ENCODE measurements at places on chromosomes 16 and 17. TPM values are rescaled to one million over a fixed set of nuclear protein-coding genes. Genes with fewer than 3 reads are reported as not detected.

- H3K36me3 ChIP-seq: no peaks in the 10 kb centered on the region
- H3K4me3 ChIP-seq: no peak overlapping the region
- peaks cover 11% of the 10 kb centered on the region for H3K27me3 ChIP-seq
- no peak overlapping the region for H3K27ac ChIP-seq
These were observed 2.7 kb downstream of the CACNG3 start for GRCh38 chr16:24258791-24259190.

DNA sequence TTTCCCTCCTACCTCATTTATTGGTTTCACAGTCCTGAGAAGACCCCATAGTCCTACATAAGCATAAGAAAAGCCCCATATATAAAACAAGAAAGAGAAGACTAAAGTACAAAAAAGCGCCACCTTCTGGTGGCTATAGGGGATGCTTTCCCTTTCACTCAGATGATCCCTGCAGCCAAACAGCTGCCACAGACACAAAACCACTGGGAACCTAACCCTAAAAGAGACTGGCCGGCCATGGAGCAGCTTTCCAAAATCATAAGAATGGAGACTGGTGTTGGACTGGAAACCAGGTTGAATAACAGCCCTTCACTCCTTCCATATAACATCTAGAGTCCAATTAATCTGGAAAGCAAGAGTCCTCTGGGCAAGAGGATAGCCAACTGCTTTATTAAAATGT lies 11.4 kb downstream of the DYNC1LI2 start:
- DNase-seq: peak; percentile 32
- peak overlapping the region; percentile 98 for H3K27ac ChIP-seq
- H3K27me3 ChIP-seq: no peaks in the 10 kb centered on the region

- no peak for DNase-seq
- H3K27me3 ChIP-seq: peaks cover 27% of the 10 kb centered on the region
- H3K4me1 ChIP-seq: peaks cover 28% of the 10 kb centered on the region
These were observed 136.6 kb downstream of the ENGASE start for GRCh38 chr17:79211061-79211770.

DNA sequence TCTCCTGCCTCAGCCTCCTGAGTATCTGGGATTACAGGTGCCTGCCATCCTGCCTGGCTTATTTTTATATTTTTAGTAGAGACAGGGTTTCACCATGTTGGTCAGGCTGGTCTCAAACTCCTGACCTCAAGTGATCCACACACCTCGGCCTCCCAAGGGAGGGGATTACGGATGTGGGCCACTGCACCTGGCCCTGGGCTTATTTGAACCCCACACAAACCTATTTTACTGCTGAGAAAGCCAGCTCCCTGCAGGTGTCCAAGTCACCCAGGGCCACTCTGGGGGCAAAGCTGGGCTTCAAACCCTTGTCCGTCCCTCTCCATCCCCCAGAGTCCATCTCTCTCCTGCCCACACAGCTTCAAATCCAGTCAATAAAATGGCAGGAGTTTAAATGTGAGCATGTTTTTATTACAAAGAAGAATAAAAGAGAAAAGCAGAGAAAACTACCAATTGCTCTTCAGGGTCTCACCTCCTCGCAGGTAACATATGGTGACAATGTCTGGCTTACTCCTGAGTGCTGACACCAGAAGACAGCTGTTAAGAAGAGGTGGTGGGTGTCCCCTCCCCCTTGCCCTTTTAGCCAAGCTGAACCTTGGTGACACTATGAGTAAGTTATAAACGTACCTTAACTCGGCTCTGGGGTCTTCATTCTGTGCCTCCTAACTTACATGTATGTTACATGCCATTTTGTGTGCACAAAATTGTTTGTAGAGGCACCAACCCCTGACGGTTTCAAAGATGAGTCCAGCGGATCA lies 45.4 kb downstream of the LAT start:
- H3K4me1 ChIP-seq: peaks cover 5% of the 10 kb centered on the region
- no peaks in the 10 kb centered on the region for H3K36me3 ChIP-seq
- H3K4me3 ChIP-seq: no peak overlapping the region
- no peak for DNase-seq

GRCh38 chr16:29877266-29877961 lies 14.4 kb upstream of the CDIPT start:
- no peaks in the 10 kb centered on the region for H3K4me1 ChIP-seq
- H3K27ac ChIP-seq: no peak overlapping the region
- H3K36me3 ChIP-seq: peaks cover 15% of the 10 kb centered on the region

- no peak for DNase-seq
- peaks cover 32% of the 10 kb centered on the region for H3K4me1 ChIP-seq
- H3K27me3 ChIP-seq: peaks cover 5% of the 10 kb centered on the region
- no peaks in the 10 kb centered on the region for H3K36me3 ChIP-seq
These were observed 18.2 kb upstream of the ERN1 start for GRCh38 chr17:64148017-64148631.

DNA sequence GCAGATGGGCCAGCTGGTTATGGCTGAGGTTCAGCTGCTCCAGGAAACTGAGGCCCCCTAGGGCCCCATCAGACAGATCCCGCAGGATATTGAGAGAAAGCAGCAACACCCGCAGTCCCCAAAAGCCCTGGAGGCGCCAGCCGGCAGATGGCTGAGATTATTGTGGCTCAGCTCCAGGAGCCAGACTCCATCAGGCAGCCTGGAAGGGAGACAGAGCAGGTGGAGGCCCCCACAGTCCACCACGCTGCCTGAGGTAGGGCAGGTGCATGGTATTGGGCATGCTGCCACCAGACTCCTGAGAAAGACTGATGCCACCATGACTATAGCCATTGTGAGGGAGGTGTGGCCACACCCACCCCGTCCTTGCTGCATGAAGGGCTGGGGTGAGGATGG lies 9.5 kb upstream of the TMEM101 start:
- peaks cover 4% of the 10 kb centered on the region for H3K27me3 ChIP-seq
- peaks cover 27% of the 10 kb centered on the region for H3K4me1 ChIP-seq
- peak overlapping the region; percentile 63 for H3K4me3 ChIP-seq
- peak; percentile 43 for DNase-seq

DNA sequence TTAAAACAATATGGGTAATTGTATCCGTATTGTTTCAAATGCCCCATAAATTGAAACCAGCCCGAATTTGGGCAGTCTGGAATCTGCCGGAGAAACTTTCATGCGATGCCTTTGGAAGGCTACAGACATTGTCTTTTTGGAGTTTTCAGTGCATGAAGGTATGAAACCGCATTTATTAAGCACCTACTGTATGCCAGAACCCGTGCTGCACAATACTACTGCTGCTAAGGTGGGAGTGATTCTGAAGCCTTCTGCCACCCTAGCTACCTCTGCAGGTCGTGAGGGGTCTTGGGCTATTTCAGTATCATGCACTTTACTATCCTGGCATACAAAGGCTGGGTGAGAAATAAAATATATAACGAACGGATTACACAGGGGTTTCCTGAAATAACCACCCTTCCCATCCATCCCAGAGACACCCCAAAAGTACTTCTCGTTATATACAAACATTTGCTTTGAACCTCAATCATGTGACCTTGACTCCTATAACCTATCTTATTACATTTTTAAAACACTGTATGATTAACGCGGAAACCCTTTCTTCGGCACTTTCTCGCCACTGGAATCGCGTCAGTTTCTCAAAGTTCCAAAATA lies 1.0 kb upstream of the MSI2 start:
- peak overlapping the region; percentile 18 for H3K27ac ChIP-seq
- H3K4me3 ChIP-seq: peak overlapping the region; percentile 83
- peaks cover 27% of the 10 kb centered on the region for H3K4me1 ChIP-seq
- peaks cover 10% of the 10 kb centered on the region for H3K27me3 ChIP-seq

GRCh38 chr16:17270683-17271109 lies 200.1 kb downstream of the XYLT1 start:
- H3K36me3 ChIP-seq: no peaks in the 10 kb centered on the region
- H3K27me3 ChIP-seq: peaks cover 7% of the 10 kb centered on the region
- H3K27ac ChIP-seq: no peak overlapping the region
- no peak for DNase-seq

GRCh38 chr16:58409316-58409973 lies 17.2 kb downstream of the GINS3 start:
- no peak overlapping the region for H3K4me3 ChIP-seq
- H3K27me3 ChIP-seq: peaks cover 2% of the 10 kb centered on the region
- H3K27ac ChIP-seq: no peak overlapping the region
- H3K36me3 ChIP-seq: no peaks in the 10 kb centered on the region
- no peak for DNase-seq

- no peak overlapping the region for H3K4me3 ChIP-seq
- H3K27ac ChIP-seq: no peak overlapping the region
- H3K27me3 ChIP-seq: peaks cover 2% of the 10 kb centered on the region
- peaks cover 11% of the 10 kb centered on the region for H3K4me1 ChIP-seq
These were observed 144.0 kb upstream of the TBX2 start for GRCh38 chr17:61255647-61256046.

DNA sequence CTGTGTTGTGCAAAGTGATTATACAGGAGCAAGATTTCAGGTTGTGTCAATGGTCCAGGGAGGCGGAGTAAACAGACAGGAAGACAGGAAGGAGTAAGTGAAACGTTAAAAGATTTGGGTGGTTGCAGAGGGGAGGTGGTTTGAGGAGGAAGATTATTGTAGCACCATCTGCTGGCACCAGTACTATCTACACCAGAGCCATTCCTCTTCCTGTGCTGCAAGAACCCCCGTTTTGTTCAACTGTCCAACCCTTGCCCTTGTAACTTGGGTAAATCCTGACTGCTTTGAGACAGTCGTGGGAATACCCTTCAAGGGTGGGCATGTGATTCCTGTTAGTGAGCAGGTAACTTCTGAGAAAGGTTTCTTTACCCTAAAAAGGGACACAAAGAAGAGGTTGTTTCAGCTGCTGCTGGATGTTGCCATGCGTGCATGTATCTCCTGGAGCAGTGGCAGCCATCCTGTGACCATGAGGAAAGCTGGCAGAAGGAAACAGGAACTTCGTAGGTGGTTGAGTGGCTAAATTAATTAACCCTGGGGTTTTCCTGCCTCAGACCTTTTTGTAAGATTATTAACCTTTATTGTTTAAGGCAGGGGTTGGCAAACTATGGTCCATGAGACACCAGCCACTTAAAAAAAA lies 124.1 kb downstream of the PRKCA start:
- no peaks in the 10 kb centered on the region for H3K4me1 ChIP-seq
- no peaks in the 10 kb centered on the region for H3K27me3 ChIP-seq
- no peak overlapping the region for H3K27ac ChIP-seq
- no peaks in the 10 kb centered on the region for H3K36me3 ChIP-seq
- no peak for DNase-seq

DNA sequence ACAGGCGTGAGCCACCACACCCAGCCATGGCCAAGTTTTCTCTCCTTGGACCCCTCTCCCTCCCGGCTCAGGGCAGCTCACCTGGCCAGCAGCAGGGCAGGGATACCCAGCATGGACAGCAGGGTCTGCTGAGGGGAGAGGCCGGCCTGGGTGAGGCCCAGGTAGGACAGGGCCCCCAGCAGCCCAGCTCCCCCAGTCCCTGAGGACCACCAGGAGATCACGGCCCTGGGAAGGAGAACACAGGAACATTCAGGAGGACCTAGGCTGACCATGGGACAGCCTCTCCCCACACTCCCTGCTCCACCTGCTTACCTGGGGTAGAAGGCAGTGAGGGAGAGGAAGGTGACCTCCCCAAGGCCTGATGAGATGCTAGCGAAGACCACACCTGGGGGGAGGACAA lies 5.6 kb downstream of the CLN3 start:
- no peaks in the 10 kb centered on the region for H3K27me3 ChIP-seq
- H3K36me3 ChIP-seq: no peaks in the 10 kb centered on the region
- no peak for DNase-seq
- no peak overlapping the region for H3K4me3 ChIP-seq
- H3K27ac ChIP-seq: no peak overlapping the region
- no peaks in the 10 kb centered on the region for H3K4me1 ChIP-seq

DNA sequence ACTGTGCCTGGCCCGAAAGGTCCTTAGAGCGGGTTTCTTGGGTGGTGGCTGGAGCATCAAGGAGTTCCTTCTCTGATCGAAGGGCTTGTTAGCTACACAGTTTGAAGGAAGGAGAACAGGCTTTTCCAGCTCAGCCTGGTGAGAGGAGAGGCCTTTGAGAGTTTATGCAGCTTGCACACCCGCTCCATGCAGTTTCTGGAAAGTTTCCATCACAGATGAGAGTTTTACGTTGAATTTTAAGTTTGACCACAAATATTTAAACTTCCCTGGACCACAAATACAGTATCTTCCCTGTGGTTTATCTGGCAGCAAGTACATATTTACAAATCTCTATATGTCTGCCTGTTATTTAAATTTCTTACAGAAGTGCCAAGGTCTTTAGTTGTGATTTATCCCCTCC lies 56.8 kb downstream of the HIC1 start:
- H3K4me1 ChIP-seq: peaks cover 10% of the 10 kb centered on the region
- no peaks in the 10 kb centered on the region for H3K27me3 ChIP-seq
- no peak overlapping the region for H3K27ac ChIP-seq

DNA sequence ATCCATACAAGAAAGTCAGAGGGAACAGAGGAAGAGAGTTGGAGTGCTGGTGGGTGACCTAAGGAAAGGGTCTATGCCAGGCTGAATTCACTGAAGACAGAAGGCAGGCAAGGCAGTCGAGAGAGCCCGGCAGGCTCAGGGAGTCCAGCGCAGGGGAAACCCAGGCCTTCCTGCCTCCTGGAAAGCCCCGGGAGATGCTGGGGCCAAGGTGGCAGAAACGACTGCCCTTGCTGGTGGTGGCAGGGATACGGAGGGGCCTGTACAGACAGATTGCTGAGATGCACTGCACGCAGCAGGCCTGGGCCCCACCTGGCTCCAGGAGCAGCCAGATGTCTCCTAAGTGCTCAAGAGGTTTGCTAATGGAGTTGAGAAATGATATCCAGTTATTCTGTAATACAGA lies 59.8 kb downstream of the GTF3C1 start:
- peaks cover 4% of the 10 kb centered on the region for H3K36me3 ChIP-seq
- H3K4me1 ChIP-seq: no peaks in the 10 kb centered on the region
- no peak overlapping the region for H3K27ac ChIP-seq
- no peak overlapping the region for H3K4me3 ChIP-seq
- no peak for DNase-seq
- H3K27me3 ChIP-seq: no peaks in the 10 kb centered on the region

DNA sequence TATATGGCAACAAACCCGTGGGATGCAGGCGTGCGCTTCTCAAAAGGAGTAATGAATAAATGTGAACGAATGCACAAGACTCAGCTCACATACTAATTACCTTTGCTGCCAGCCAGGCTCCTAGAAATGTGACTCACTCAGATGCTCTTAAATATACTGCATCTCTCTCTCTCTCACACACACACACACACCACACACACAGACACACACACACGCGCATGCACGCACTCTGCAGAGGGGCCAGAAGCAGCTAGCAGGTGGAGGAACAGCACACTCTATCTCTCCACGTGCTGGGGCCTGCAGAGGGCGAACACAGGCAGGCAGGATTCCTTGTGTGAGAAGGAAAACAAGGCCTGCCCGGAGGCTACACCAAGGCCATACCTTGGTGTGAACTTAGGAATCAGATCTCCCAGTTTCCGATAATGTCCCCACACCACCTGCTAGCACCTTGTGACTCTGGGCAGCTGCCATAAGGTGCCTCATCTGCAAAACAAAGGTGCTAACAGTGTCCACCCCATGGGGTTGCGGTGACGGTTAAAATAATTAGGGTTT lies 5.3 kb downstream of the GPRC5B start:
- H3K27ac ChIP-seq: peak overlapping the region; percentile 28
- H3K4me3 ChIP-seq: no peak overlapping the region
- H3K27me3 ChIP-seq: peaks cover 11% of the 10 kb centered on the region
- H3K36me3 ChIP-seq: no peaks in the 10 kb centered on the region

- no peak overlapping the region for H3K4me3 ChIP-seq
- no peaks in the 10 kb centered on the region for H3K4me1 ChIP-seq
- H3K27me3 ChIP-seq: peaks cover 4% of the 10 kb centered on the region
- H3K27ac ChIP-seq: no peak overlapping the region
- no peak for DNase-seq
These were observed 13.9 kb downstream of the KIFC3 start for GRCh38 chr16:57788252-57788841.

Gene C16orf46
- 1.0 TPM for total RNA-seq

Gene TMED6
- not detected for total RNA-seq

Gene MYO15A
- total RNA-seq: 4.0 TPM

Gene CD300LB
- not detected for total RNA-seq

Gene PRDM7
- total RNA-seq: not detected

Gene GOT2
- total RNA-seq: 92.5 TPM

Gene ITPRIPL2
- total RNA-seq: 3.4 TPM

Gene CNGB1
- total RNA-seq: 0.91 TPM

Gene KRTAP4-5
- total RNA-seq: not detected

Gene CXCL16
- total RNA-seq: not detected

All from glutamatergic neuron (in vitro differentiated cells).